ENCODE measurements at places on chromosomes 3 and 15.

DNA sequence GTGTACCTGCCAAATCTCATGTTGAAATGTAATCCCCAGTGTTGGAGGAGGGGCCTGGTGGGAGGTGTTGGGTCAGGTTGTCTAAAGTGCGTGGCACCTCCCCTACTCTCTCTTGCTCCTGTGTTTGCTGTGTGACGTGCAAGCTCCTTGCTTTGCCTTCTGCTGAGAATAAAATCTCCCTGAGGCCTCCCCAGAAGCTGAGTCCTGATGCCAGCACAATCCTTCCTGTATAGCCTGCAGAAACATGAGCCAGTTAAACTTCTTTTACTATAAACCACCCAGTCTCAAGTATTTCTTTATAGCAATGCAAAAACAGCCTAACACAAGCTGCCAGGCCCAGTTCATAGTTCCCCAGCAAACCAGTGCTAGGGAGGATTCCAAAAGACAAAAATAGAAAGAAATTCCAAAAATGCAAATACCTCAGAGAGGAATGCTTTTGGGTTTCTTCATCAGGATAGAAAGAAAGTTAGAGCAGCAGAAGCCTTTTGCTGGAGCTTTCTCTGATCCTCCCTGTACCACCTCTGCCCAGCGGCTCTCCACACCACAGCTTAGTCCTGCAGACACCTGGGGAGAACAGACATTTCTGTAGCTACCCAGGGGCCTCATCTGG, 25.9 kb upstream of the CDV3 start:
- no peak for DNase-seq

GRCh38 chr3:30112902-30113484, 493.4 kb upstream of the TGFBR2 start:
- no peak for DNase-seq

DNA sequence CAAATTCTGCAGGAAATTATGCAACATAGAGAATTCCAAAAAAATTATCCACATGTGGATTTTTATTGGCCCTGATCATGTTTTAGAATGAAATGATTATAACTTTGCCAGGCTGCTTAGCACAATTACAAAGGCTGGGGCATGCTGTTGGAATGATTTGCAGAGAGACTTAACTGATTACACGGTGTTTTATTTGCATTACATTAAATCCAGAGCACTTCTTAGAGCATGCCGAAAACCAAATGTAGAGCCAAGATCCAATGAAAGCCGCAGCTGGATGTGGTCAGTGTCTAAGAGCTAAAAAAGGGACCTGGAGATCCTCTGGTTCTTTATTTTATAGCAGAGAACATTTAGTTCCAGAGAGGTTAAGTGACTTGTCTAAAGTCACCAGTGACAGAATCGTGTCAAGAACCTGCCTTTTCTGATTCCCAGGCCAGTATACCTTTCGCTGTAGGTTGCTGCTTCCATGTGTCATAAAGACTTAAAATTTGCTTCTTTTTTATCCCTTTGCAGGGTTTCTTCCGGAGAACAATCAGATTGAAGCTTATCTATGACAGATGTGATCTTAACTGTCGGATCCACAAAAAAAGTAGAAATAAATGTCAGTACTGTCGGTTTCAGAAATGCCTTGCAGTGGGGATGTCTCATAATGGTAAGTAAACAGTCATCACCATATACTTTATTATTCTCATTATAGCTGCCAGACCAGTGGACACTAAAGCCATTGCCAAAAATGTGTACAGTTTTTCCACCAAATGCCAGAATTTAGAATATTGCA, 92.0 kb upstream of the TSEN2 start:
- DNase-seq = no peak

DNA sequence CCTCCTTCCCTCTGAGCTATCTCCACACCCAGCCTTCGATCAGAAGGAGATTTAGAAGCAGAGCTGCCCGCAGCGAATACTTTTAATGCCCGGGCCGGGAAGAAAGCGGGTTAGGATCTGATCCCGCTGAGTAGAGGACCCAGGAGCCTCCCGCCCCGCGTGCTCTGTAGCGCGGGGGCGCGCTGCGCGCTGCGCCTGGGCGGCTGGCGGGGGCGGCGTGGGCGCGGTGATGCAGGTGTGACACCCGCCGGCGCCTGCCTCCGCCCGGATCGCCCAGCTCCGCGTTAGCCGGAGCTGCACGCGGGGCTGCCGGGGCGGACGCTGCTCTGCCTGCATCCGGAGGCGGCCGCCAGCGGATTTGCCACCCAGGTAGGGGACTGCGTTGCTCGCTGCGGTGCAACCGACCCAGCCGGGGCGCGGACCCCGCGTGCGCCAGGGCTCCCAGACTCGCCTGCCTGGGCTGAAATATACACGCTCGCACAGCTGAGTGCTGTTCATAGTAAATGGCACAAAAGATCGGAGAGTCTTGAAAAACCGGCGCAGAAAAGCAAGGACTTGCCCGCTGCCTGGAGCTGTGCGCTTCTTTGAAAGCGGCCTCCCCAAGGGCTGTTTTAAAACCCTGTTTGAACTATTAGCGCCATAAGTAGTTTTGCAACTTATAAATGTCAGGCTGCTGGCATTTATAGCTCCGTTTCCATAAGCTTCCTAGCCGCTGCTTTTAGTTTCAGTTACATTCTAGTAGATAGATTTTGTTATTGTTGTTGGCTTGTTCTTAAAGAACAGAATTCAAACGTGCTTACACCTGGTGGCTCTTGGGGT, at the start of gene SV2B:
TSS of gene SV2B (plus strand) at position 263 of the 819 bp plus-strand sequence. CDS start 126,007 bp downstream, outside the sequence.
- no peak for DNase-seq

GRCh38 chr3:60330107-60330506, 921.1 kb downstream of the FHIT start:
- DNase-seq = no peak

All from mucosa of descending colon (tissue), 3 donors.